ENCODE measurements at places on chromosomes 13 and 19.

GRCh38 chr19:9952276-9952675, 16.0 kb upstream of the OLFM2 start:
- no peak for DNase-seq

- DNase-seq: no peak
Measured at GRCh38 chr13:111857336-111857735, 209.6 kb upstream of the SOX1 start.

DNA sequence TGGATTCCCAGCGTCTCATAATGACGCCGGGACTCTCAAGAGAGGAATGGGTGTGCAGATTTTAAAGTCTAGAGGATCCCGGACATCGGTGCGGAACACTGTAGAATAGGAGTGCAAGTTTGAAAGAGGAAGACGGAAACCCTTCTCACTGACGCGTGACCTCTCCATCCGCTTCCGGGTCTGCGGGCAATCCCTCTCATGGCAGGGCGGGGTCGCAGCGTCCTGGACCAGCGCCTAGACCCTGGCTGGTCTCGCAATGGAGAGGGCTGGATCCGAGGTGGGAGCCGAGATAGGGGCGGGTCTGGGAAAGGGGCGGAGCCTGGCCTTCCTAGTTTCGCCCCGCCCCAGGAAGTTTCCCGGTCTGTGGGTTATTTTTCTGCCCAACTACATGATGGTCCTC, 4.6 kb upstream of the ZNF845 start:
- DNase-seq: no peak

DNA sequence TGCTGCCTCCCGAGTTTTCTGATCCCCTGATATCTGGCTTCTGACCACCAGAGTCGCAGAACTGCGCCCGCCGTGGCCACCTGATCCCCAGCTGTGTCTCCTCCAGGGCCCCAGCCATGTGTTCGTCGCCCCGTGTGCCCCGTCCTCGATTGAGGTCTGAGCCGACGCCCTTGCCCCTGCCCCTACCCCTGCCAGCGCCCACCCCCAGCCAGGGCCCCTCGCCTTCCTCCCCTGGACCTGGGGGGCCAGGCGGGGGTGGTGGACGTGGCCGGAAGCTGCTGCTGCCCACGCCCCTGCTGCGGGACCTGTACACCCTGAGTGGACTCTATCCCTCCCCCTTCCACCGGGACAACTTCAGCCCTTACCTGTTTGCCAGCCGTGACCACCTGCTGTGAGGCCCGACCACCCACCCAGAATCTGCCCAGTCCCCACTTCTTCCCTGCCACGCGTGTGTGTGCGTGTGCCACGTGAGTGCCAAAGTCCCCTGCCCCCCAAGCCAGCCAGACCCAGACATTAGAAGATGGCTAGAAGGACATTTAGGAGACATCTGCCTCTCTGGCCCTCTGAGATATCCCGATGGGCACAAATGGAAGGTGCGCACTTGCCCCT, 9.2 kb downstream of the PLPPR2 start:
- DNase-seq: no peak

- DNase-seq: no peak
Measured at GRCh38 chr19:7833225-7834099, 3.4 kb downstream of the EVI5L start.

GRCh38 chr19:54670576-54671357, 8.0 kb downstream of the LILRB4 start:
- DNase-seq: no peak

All from stimulated activated CD8-positive, alpha-beta memory T cell treated with anti-CD3 and anti-CD28 coated beads, Interleukin-4, amount 100 ng/mL, for 1 hour (primary cell).